ENCODE measurements at places on chromosomes 16 and 17.
A peak's percentile ranks its signal among the peaks of the same experiment; 100 is the strongest.

- DNase-seq: no peak
Measured at GRCh38 chr17:76446449-76447231, 6.3 kb downstream of the UBE2O start.

- DNase-seq: no peak
Measured at GRCh38 chr17:31417051-31417792, 25.7 kb downstream of the RAB11FIP4 start.

GRCh38 chr16:81816351-81816750 lies 37.3 kb downstream of the PLCG2 start:
- DNase-seq: no peak

- peak; percentile 42 for DNase-seq
Measured at GRCh38 chr16:87809150-87809902, 43.5 kb upstream of the KLHDC4 start.

GRCh38 chr16:82081264-82081663 lies 46.2 kb downstream of the HSD17B2 start:
- DNase-seq: no peak

GRCh38 chr17:43599835-43600234 lies 53.7 kb upstream of the ETV4 start:
- no peak for DNase-seq

DNA sequence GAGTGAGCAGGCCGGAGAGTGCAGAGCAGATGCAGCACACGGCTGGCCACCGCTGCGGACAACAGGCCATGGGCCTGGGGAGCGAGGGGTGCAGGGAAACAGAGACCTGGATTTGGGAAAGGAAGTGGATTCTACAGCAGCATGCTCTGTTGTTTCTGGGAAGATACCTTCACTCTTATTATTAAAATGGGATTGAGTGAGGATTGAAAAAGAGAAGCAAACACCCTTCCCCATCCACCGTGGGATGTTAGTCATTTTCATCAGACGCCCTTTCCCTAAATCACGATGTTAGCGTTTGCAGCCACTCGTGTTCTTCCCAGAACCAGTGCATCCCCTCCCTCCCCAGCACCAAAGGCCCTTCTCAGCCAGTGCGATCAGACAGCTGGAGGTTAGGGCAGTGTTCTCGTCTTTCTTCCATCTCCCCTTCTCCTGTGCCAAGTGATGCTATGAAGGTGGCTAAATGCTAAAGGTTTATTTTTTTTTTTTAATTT lies 196.5 kb upstream of the CHMP6 start:
- DNase-seq: no peak

DNA sequence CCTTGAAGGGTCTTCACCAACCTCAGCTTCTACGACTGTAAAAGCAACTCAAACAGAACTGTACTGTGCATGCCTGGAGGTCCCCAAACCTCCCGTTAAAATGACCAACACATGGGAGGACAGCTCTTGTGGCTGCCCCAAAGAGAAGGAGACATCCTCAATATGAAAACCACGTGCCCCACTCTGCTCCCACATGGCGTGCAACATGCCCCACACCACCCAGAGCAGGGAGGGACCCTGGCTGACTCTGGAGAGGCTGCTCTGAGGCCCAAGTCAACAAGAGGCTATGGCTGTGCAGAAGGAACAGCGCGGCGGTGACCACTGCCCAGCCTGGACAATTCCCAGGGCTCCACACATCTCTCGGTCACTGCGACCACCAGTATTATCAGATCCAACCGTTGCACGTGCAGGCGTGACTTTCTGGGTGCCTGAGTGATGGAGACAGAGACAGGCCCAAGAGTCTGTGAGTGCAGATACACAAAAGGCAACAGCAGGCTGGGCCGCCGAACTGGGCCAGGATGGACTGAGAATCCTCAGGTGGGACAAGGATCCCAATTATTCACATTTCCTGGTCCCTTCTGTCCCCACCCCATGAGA lies 1.4 kb downstream of the PLD6 start:
- no peak for DNase-seq

DNA sequence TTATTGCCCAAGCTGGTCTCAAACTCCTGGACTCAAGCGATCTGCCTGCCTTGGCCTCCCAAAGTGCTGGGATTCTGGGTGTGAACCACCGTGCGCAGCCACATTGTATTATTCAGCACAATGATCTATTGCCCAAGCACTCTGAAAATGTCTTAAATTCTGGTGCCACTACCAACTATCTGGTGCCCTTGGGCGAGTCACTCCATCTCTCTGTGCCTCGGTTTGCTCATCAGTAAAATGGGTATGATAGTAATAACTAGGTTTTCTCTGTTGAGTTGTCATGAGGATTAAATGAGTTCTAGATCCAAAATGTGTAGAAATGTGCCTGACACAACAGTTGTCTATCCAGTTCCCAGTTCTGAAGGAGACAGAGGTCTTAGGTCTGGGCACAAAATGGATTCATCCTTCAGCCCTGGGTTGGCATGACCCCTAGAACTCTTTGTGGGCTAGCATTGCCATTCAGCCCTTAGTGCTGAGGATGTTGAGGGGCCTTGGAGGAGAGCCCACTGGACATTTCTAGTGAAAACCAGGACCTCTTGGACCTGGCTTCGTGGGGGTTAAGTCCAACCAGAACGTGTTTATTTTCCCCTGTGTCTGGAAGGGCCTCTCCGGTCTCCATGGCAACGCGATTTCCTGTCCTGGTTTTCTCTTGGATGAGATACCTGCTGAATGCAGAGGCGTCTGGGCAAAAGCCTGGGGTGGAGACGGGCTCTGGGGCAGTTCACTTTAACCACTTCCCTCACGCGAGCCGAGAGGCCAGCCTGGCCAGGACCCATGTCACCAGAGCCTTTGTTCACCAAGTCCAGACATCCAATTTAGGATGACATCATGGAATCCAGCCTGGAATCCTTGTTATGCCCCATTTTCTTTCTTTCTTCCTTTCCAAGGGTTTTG lies 43.7 kb upstream of the TNRC6A start:
- DNase-seq: no peak

DNA sequence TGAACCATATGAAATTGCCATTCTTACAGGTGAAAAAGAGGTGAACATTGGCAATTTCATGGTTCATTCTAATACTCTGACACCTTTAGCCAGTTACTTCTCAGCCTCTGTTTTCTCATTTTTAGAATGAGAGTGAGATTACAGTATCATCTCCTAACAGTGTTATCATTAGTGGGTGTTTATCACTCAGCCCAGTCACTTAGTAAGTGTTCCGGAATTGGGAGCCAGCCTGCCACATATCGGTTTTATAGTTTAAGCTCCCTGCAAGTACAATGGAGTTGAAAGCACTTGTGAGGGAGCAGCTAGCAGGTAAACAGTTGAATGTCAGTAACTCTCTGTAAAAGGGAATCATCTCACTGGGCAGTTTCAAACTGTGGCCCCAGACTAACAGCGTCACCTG lies 583.1 kb upstream of the HSBP1 start:
- no peak for DNase-seq

DNA sequence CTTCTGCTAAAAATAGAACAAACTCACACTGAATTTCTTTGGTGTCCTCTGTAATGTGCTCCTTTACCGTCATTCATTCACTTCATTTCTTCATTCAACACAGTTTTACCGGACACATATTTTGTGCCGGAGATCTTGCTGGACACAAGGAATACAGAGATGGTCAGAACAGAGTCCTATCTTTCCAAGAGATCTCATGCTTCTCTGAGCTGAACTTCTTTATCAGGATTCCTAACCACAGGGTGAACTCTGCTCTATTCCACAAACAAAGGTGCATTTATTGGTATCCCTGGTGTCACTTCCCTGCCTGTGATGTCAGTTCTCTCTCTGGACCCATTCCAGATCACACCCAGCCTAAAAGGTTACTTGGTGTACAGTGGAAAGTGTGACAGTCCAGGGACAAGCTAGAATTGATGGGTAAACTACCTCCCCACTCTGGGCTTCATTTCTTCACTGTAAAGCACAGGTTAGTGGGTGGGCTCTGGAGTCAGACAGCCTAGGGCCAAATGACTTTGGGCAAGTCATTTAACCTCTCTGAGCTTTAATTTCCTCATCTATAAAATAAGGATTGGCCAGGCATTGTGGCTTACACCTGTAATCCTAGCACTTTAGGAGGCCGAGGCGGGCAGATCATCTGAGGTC lies 4.2 kb downstream of the IFI35 start:
- no peak for DNase-seq

GRCh38 chr17:57892820-57893595 lies 43.2 kb upstream of the MRPS23 start:
- no peak for DNase-seq

DNA sequence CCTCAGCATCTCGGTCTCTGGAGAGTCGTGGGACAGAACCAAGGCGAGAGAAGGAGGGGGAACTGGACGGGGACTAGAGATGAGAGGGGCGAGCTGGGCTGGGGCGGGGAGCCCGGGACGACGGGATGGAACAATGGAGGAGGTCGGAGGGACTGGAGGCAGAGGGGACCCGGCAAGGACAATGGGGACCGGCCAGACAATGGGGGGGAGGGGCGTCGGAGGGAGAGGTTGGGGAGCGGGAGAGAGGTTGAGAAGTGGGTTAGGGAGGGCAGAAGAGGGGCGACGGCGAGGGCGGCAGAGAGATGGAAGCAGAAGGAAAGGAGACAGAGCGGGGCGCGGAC lies 719 bp downstream of the NGFR start:
- DNase-seq: no peak

DNA sequence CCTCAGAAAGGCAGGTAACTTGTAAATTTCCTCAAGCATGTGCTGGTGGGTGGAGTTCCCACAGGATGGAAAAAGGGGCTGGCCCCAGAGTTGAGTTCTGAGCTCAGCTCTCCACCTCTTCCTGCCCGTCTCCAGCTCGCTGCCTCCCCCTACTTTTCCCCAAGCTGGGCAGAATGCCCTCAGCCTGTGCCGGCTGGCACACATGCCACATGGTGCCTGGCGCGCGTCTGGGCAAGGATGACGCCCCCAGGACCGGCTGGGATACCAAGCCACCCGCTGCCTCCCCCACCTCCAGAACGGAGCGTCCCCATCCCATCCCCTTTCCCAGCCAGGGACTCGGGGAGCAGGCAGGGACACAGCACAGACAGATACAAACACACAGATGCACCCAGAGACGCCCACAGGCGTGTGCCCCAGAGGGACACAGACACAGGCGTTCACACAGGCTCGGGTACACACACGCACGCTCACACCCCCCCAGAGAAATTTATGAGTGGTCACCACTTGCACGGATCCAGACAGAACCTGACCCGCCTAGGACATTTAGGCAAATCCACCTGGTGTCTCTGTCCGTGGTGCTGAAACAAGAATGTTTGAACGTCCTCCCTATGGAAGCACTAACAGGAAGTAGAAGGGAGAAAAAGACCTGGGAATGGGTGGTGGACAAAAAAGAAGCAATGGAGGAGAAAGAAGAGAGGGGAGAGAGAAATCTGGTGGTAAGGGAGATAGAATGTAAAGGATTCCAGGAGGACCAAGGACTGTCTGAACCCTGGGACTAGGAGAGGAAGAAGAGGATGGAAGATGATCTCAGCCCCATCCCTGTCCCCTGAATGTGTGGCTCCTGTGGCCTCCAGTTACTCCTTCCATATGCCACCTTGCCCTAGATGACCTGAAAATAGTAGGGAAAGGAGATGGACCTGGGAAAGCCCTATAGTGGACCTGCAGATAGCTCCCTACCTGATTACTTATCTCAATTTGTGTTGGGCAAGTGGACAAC lies 15.5 kb downstream of the NEUROD2 start:
- no peak for DNase-seq

DNA sequence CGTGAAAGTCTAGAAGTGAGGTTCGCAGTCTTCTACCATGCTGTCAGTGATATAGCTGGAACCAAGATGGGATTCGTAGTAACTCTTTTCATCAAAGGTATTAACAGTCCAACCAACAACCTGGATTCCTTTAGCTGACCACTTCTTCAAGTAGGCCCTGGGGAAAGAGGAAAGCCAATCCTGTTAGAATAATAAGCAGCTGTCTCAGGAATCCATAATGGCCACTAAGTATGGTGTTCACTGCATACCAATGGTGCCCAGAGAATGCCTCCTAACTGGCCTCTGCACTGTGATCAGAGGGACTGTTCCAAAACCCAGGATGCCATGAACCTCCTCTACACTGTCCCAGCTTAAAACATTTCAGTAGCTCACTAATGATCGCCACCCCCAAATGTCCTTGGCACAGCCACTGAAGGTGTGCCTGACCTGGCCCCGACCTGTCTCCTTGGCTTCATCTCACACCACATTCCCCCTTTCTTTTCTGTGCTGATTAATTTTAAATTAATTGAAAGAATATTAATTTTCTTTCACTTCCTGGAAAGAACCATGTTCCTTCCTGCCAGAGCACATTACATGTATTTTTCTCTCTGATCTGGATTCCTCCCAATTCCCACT lies 18.3 kb downstream of the GDE1 start:
- no peak for DNase-seq

GRCh38 chr17:57864273-57864672 lies 14.4 kb upstream of the MRPS23 start:
- DNase-seq: no peak

- DNase-seq: no peak
Measured at GRCh38 chr17:73058022-73058421, 34.5 kb downstream of the SLC39A11 start.

DNA sequence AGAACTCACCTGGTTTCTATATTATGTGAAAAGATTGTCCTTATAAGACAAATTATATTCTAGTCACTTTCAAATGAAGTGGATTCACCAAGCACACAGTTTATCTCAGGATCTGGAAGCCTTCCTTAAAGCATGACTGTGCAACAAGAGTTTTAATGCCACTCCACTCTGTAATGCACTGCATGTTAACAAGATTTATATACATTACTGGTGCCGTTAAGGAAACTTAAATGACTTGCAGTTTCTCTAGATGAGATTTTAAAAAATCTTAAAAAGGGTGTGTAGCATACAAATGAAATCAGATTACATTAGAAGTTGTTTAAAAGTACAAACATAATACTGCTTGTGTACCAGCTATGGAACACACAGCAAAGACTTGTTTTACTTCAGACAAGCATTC lies 150.8 kb downstream of the SNX11 start:
- no peak for DNase-seq

DNA sequence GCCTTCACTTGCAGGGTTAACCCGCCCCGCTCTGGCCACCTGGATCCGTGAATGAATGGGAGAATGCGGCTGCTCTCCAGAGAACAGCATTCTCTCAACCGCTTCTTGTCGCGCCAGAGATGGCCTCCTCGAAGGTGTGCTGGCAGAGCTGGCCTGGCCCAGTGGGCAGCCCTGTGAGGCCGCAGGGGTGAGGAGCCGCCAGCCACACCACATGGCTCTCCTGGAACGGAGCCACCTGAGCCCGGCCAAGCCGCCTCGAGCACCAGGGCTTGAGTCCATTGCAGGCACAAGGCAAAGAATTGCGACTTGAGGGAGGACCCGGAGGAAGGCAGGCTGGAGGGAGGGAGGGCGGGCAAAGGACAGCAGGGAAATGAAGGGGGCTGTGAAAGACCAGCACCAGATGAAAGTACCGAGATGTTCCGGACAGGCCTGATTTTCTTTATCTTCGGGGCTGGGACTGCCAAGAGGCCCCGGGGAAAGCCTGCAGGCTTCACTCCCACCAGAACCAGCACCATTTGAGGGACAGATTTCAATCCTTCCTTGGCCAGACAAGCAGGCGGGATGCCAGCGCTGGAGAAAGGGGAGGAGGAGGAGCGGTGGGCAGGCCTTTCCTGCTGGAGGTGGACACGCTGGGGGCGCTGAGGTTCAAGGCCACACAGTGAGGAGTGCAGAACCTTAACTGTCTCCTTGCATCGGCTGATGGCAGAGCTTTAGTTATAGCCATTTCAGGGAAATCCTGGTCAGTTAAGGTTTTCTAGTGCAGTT lies 69.4 kb downstream of the MRC2 start:
- no peak for DNase-seq
